ENCODE measurements at places on chromosomes 5 and 9. TPM values are rescaled to one million over a fixed set of nuclear protein-coding genes. Genes with fewer than 3 reads are reported as not detected.

Gene SMIM23
- total RNA-seq: not detected

Gene DAPK1
- 100 TPM for total RNA-seq

Gene LCN6
- not detected for total RNA-seq

Gene RAD23B
- 164 TPM for total RNA-seq

Gene RASGEF1C
- total RNA-seq: not detected

- DNase-seq: no peak
Measured at GRCh38 chr9:95980262-95981125, 105.0 kb downstream of the ERCC6L2 start.

DNA sequence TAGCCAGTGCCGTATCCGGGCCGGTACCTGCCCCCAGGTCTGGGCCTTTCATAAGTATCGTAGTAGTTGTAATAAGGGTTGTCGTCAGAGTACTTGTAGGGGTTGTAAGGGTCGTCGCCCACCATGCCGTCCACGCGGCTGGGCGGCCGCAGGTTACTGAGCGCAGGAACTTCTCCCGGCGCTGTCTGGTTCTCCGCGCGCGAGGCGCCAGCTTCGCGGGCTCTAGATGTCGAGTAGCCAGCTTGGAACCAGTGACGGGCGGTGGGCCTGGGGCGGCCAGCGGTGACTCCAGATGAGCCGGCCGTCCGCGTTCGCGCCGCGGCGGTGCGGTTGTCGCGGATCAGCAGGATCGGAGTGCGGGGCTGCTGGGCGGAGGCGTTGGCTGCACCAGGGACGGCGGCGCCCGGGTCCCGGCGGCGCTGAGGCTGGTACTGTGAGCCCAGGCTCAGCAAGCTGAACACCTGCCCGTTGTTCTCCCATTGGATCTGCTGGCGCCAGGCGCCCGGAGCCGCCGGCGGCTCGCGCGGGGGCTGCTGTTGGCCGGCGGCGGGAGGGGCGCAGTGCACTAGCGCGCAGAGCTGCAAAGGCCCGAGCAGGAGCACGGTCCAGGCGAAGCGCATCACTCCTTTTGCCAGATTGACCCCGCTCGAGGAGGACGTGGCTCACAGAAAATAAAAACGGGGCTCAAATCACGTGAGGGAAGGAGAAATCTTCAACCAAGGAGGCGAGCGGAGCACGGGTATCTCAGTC lies 518 bp downstream of the LOX start:
- peak; percentile 24 for DNase-seq

GRCh38 chr5:154782326-154782725 lies 27.1 kb downstream of the LARP1 start:
- no peak for DNase-seq

GRCh38 chr5:23072179-23072578 lies 219.0 kb upstream of the CDH12 start:
- DNase-seq: no peak

- DNase-seq: peak; percentile 59
Measured at GRCh38 chr5:151051066-151051930, 29.5 kb downstream of the TNIP1 start.

GRCh38 chr9:104555521-104555920 lies 13.4 kb upstream of the OR13C8 start:
- DNase-seq: no peak

GRCh38 chr5:76736679-76737556 lies 21.0 kb downstream of the F2R start:
- no peak for DNase-seq
